ENCODE measurements at places on chromosomes 6 and 20.

GRCh38 chr6:66772800-66773199 lies 1065.8 kb upstream of the EYS start:
- no peak for DNase-seq

DNA sequence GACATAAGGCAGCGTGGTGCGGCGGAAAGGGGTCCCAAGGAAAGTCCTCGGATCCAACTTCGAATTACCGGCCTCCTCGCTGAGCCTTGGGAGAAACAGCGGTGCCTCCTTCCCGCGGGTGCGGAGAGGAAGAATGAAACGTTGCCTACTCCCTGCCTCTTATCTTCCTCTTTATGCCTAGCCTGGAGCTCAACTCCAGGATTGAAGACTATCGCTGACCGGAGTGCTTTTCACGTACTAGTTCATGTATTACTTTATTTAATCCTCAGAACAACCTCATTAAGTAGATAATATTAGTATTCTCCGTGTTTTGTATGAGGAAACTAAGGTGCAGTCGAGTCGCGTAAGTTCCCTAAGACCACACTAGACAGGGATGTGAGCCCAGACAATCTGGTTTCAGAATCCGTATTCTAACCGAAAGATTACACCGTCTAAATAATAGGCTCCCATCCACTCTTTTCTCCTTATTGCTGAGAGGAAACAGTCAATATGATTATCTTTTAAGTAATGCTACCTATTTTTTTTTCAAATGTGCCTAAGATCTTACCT lies 793 bp upstream of the PDSS2 start:
- DNase-seq: no peak

- DNase-seq: no peak
These were observed 67.9 kb downstream of the CGA start for GRCh38 chr6:87027021-87027420.

- DNase-seq: no peak
These were observed 86.6 kb upstream of the TOP1 start for GRCh38 chr20:40942006-40942405.

- DNase-seq: peak; percentile 19
These were observed 2.8 kb downstream of the RNF24 start for GRCh38 chr20:4012589-4012988.

GRCh38 chr20:3758566-3758965 lies 9.0 kb downstream of the ADISSP start:
- no peak for DNase-seq

DNA sequence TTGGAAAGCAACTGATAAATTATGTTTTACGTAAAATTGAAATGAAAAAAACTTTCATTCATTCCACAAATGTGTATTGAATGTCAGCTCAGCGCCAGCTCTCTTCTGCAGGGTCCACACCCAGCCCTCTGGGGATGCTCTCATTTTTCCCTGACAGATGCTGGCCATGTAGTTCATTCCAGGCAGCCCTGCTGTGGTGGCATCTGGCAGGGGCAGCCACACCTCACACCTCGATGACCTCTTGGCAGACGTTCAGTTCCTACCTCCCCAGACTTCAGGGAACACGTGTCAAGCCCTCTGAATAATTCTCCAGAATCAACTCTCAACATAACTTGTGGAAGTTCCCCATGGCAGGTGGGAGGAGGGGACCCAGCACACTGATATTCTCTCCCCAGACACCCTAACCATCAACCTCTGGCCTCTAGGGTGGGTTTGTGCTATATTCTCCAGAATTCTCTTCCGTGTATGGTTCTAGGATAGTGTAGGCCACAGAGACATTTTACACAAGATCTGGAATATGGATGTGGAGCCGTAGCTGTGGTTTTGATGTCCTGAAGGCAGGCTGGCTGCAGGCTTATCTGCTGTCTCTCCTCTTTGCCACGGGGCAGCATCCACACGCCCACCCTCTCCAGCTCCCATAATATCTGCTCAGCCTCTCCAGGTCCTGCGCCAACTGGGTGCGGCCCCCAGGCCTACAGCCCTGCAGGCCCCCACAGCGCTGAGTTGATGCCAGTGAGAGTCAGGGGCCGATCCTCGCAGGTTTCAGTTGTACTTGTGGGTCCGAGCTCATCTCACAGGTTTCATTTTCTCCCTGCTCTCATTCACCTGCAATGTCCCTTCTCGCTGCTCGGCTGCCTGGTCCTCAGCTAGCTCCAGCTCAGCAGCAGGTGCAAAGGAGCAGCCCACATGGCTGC lies 175.8 kb upstream of the ARID1B start:
- no peak for DNase-seq

- DNase-seq: no peak
These were observed 19.0 kb downstream of the HECA start for GRCh38 chr6:139153855-139154254.

GRCh38 chr20:17859002-17859615 lies 109.5 kb downstream of the SNX5 start:
- DNase-seq: no peak

GRCh38 chr6:40743226-40743625 lies 156.1 kb upstream of the LRFN2 start:
- DNase-seq: no peak

- DNase-seq: no peak
These were observed 36.2 kb upstream of the ADTRP start for GRCh38 chr6:11814819-11815218.

DNA sequence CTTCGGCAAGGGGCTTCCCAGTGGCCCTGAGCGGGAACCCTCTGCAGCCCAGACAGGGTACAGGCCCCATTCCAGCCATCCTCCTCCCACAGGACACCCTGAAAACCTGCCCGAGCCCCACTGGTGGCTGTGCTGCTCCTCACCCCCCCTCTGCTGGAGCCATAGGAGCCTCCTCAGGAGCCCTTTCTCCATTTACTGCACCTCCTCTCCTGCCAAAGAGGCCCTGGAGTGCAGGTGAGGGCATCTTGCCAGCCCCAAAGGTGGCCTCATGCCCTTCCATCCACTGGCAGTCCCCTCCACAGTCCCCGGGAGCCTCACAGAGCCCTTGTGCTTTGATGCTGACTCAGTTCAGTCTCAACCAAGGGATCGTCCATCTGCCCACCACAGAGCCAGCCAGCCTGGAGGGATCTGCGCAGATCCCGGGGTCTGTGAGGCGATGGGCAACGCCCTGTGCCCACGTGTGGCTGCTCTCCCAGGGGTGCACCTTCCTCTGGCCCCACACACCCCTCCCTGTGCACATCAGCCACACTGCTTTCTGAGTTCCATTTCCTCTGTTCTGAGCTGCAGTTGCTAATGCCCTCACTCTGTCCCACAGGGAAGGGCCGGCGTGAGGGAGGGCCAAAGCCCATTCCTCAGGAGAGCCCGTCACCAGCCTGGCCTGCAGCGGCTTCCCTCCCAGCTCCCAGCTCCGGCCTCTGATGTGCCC lies 228.5 kb downstream of the DLL1 start:
- no peak for DNase-seq

- no peak for DNase-seq
These were observed 1.9 kb downstream of the CCR6 start for GRCh38 chr6:167124753-167125152.

- DNase-seq: no peak
These were observed 11.7 kb downstream of the TPD52L1 start for GRCh38 chr6:125165256-125165655.

GRCh38 chr20:43665466-43666176 lies 1.3 kb upstream of the MYBL2 start:
- no peak for DNase-seq

GRCh38 chr6:132513831-132514545 lies 1.1 kb upstream of the STX7 start:
- no peak for DNase-seq
